ENCODE measurements at places on chromosomes 3 and 15. TPM values are rescaled to one million over a fixed set of nuclear protein-coding genes. Genes with fewer than 3 reads are reported as not detected.
A peak's percentile ranks its signal among the peaks of the same experiment; 100 is the strongest.

GRCh38 chr3:69864141-69864540 is 124.9 kb downstream of the MITF start:
- H3K4me3 ChIP-seq = no peak overlapping the region
- H3K27ac ChIP-seq = no peak overlapping the region
- no peaks in the 10 kb centered on the region for H3K27me3 ChIP-seq

- H3K27ac ChIP-seq = no peak overlapping the region
- H3K36me3 ChIP-seq = no peaks in the 10 kb centered on the region
- no peaks in the 10 kb centered on the region for H3K4me1 ChIP-seq
- no peak for DNase-seq
- H3K27me3 ChIP-seq = no peaks in the 10 kb centered on the region
Measured at GRCh38 chr3:18501679-18502343, 76.7 kb upstream of the SATB1 start.

DNA sequence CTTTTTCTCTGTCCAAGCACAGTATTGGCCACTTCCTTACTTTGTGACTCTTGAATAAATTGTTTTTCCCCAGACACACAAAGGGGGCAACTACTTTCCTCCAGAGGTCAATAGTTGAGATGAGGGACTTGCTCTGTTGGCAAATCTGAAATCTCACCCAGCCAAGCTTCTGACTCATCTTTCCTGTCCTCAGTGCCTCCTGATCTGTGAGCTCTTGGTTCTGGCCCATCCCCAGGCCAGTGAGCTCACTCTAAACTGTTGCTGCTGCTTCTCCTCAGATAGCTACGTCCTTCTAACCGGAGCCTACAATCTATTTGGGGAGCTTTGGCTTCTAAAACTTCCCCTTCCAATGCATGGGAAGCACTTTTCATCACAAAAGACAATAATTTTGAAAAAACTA is 50.0 kb upstream of the NMD3 start:
- H3K27me3 ChIP-seq = no peaks in the 10 kb centered on the region
- H3K27ac ChIP-seq = no peak overlapping the region
- peaks cover 4% of the 10 kb centered on the region for H3K4me1 ChIP-seq
- no peak for DNase-seq

GRCh38 chr3:60847791-60848190 is 403.5 kb downstream of the FHIT start:
- no peaks in the 10 kb centered on the region for H3K36me3 ChIP-seq
- no peak overlapping the region for H3K27ac ChIP-seq
- DNase-seq = no peak
- H3K27me3 ChIP-seq = no peaks in the 10 kb centered on the region
- no peaks in the 10 kb centered on the region for H3K4me1 ChIP-seq
- H3K4me3 ChIP-seq = no peak overlapping the region

DNA sequence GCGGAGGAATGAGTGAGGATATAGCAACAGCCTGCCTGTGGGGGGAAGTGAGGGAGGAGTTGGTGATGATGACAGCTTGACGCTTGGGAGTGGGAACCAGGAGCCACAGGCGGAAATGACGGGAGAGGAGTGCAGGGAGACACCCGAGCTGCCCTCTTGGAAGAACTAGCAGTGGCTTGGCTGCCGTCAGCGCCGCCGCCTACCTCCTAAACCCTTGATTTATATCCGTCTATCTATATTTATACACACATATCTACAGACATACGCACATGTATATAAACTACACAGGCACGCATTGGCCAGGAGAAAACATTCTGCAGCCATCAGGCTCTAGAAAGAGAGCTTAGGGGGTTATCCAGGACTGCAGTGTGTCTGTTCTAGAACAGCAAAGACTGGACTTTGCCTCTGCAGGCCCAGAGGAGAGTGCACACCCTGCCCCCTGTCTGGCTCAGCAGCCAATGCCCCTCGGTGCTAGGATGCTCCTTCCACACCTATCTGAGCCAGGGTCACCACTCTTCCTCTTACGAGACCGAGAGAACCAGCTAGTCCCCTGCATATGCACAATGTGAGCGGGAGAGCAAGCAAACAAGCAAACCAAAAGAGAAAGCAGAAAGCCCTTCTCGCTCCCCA is 45.3 kb upstream of the MAGEF1 start:
- H3K36me3 ChIP-seq = no peaks in the 10 kb centered on the region
- peaks cover 4% of the 10 kb centered on the region for H3K27me3 ChIP-seq
- H3K4me3 ChIP-seq = no peak overlapping the region
- no peak for DNase-seq

GRCh38 chr15:90059208-90059985 is 42.9 kb downstream of the IDH2 start:
- peak overlapping the region; percentile 82 for H3K27ac ChIP-seq
- no peaks in the 10 kb centered on the region for H3K27me3 ChIP-seq
- DNase-seq = peak; percentile 94

DNA sequence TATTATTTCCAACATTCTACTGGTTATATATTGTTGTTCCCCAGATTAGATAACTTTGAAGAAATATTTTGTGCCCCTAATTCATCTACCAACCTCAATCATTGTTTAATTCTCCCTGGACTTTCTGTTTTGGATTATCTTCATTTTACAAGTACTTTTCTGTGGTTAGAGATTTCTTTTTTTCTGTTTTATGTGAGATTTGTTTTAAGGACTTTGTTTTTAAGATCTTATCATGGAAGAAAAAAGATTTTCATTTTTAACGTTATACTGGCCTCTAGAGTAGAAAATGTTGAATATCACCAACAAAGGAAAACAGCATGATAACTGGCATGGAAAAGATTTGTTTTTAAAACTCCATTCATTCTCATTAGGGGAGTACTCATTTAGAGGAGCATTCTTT is 210.9 kb upstream of the KCNMB2 start:
- peaks cover 23% of the 10 kb centered on the region for H3K4me1 ChIP-seq
- no peak overlapping the region for H3K27ac ChIP-seq
- no peaks in the 10 kb centered on the region for H3K36me3 ChIP-seq
- no peak overlapping the region for H3K4me3 ChIP-seq
- no peaks in the 10 kb centered on the region for H3K27me3 ChIP-seq

- H3K27me3 ChIP-seq = no peaks in the 10 kb centered on the region
- H3K27ac ChIP-seq = no peak overlapping the region
- H3K4me1 ChIP-seq = peaks cover 6% of the 10 kb centered on the region
- H3K36me3 ChIP-seq = no peaks in the 10 kb centered on the region
Measured at GRCh38 chr15:36814105-36814504, 234.7 kb downstream of the CDIN1 start.

- no peak overlapping the region for H3K4me3 ChIP-seq
- no peaks in the 10 kb centered on the region for H3K36me3 ChIP-seq
- DNase-seq = no peak
- H3K4me1 ChIP-seq = no peaks in the 10 kb centered on the region
- H3K27me3 ChIP-seq = no peaks in the 10 kb centered on the region
- no peak overlapping the region for H3K27ac ChIP-seq
Measured at GRCh38 chr15:48929661-48930060, 34.1 kb downstream of the SHC4 start.

- H3K27ac ChIP-seq = no peak overlapping the region
- DNase-seq = no peak
- H3K4me1 ChIP-seq = peaks cover 29% of the 10 kb centered on the region
- H3K27me3 ChIP-seq = peaks cover 3% of the 10 kb centered on the region
Measured at GRCh38 chr15:80456517-80457492, 52.6 kb downstream of the ARNT2 start.

- no peaks in the 10 kb centered on the region for H3K36me3 ChIP-seq
- no peak overlapping the region for H3K4me3 ChIP-seq
- H3K27me3 ChIP-seq = no peaks in the 10 kb centered on the region
- no peak overlapping the region for H3K27ac ChIP-seq
- peaks cover 8% of the 10 kb centered on the region for H3K4me1 ChIP-seq
Measured at GRCh38 chr3:149330609-149331331, 2.7 kb downstream of the TM4SF18 start.

- no peak overlapping the region for H3K4me3 ChIP-seq
- no peak overlapping the region for H3K27ac ChIP-seq
- no peak for DNase-seq
- H3K36me3 ChIP-seq = no peaks in the 10 kb centered on the region
- H3K27me3 ChIP-seq = no peaks in the 10 kb centered on the region
Measured at GRCh38 chr15:59364248-59364647, 8.4 kb downstream of the MYO1E start.

DNA sequence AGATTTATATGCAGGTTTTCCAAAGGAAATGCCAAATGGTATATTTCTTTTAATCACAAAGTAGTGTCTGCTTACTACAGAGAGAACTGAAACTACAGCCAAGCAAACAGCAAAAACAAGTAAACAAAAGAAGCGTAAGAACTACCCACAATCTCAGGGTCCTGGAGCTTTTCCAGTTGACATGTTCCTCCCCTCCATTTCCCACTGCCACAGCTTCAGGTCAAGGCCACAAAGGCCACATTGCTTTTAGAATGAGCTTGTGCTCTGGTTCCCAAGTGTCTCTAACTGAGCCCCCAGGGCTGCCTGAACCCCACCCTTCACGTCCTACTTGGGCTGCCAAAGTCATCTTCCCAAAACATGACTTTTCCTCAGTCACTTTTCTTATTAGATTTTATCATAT is 24.1 kb downstream of the CTDSPL start:
- peaks cover 55% of the 10 kb centered on the region for H3K4me1 ChIP-seq
- no peaks in the 10 kb centered on the region for H3K27me3 ChIP-seq
- no peak overlapping the region for H3K4me3 ChIP-seq
- no peak for DNase-seq
- peak overlapping the region; percentile 8 for H3K27ac ChIP-seq

- H3K36me3 ChIP-seq = no peaks in the 10 kb centered on the region
- no peaks in the 10 kb centered on the region for H3K4me1 ChIP-seq
- H3K27ac ChIP-seq = no peak overlapping the region
- H3K27me3 ChIP-seq = peaks cover 6% of the 10 kb centered on the region
- DNase-seq = no peak
- H3K4me3 ChIP-seq = no peak overlapping the region
Measured at GRCh38 chr3:139978966-139979365, 44.0 kb downstream of the CLSTN2 start.

GRCh38 chr3:81199587-81199986 is 561.9 kb downstream of the GBE1 start:
- no peak overlapping the region for H3K27ac ChIP-seq
- H3K4me3 ChIP-seq = no peak overlapping the region
- no peak for DNase-seq
- no peaks in the 10 kb centered on the region for H3K27me3 ChIP-seq
- H3K36me3 ChIP-seq = no peaks in the 10 kb centered on the region
- H3K4me1 ChIP-seq = no peaks in the 10 kb centered on the region

DNA sequence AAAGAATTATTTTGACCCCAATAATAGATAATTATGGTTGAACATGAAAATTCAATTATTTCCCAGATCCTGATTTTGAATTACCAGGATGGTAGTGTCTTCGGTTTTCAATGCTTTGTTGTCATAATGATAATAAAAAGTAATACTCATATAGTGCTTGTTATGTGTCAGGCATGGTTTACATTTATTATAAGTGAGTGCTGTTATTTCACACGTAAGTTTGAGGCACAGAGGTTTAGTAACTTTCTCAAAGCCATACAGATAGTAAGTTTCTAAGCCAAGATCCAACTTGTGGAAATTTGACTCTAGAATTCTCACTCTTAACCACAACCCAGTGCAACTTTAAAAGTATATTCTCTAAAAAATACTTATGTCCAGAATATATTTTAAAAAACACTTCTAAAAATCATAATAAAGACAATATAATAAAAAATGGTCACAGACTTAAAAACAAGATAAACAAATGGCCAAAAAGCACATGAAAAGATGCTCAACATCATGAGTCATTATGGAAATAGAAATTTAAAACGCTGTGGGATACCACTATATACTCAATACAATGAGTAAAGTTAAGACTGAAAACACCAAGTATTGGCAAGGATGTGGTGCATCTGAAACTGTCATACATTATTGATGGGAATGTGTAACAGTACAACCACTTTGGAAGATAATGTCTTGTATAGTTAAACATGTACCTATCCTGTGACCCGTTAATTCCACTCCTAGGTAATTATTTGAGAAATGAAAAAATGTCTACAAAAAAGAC is 45.2 kb downstream of the SPRED1 start:
- no peak overlapping the region for H3K4me3 ChIP-seq
- peaks cover 16% of the 10 kb centered on the region for H3K36me3 ChIP-seq
- no peak overlapping the region for H3K27ac ChIP-seq
- no peaks in the 10 kb centered on the region for H3K27me3 ChIP-seq

DNA sequence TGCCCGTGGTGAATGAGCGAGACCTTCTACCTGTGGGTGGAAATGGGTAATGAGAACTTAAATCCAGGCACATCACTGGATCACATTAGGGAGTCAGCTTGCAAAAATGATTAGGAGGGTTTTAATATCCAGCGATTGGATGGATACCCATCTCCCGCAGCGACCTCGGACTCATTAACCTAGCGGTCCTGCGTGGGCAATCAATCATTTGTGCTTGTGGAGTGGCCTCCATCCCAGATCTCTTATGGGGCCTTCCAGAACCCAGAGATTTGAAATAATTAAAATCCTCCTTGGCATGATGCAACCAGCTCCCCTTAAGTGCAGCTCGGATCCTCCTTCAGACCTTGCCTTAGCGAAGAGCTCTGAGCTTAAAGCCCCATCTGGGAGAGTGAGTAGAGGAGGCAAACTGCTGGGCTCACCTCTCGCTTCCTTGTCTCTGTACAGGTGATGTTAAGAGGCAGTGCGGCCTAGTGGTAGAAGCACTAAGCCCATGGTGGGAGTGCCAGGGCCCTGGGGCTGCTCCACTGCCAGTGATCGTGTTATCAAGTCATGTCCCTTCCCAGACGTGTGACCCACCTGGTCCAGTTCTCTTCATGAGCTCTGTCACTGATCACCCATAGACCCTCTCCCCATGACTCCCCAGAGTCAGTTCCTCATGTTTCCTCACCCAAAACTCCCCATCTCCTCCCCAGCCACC is 285.2 kb upstream of the TLE3 start:
- no peak overlapping the region for H3K27ac ChIP-seq
- no peak for DNase-seq
- H3K4me3 ChIP-seq = no peak overlapping the region
- no peaks in the 10 kb centered on the region for H3K27me3 ChIP-seq

- H3K27me3 ChIP-seq = no peaks in the 10 kb centered on the region
- no peak for DNase-seq
- H3K4me3 ChIP-seq = no peak overlapping the region
- no peaks in the 10 kb centered on the region for H3K36me3 ChIP-seq
- H3K27ac ChIP-seq = no peak overlapping the region
Measured at GRCh38 chr3:23748398-23749110, 57.2 kb upstream of the UBE2E1 start.

The TGM5 gene
- 0.32 TPM for total RNA-seq

The ARPIN gene
- total RNA-seq = 30.9 TPM

The OR5K2 gene
- total RNA-seq = not detected

The NR1I2 gene
- total RNA-seq = 0.21 TPM

The GPR149 gene
- total RNA-seq = not detected

The CCK gene
- total RNA-seq = not detected

Data from lower lobe of right lung (tissue), 2 donors.